Stimulated activated CD8-positive, alpha-beta memory T cell treated with anti-CD3 and anti-CD28 coated beads, Interleukin-4, amount 100 ng/mL, for 1 hour (primary cell): ENCODE measurements at places on chromosomes 5 and 9.

DNA sequence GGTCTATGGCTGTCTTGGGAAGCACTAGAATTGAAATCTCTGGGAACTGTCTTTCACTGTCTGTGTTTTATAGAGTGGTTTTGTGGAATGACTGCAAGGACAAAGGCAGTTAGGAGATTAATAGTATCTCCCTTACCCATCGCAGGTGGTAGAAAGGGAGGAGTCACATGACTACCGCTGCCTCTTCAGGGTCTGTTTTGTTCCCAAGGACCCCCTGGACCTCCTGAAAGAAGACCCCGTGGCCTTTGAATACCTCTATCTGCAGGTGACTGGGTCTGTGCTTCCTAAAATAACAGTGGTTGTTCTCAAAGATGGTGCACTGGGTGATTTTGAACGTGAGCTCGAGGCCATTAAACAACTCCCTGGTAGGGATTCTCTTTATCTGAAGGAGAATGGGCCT is 22.8 kb upstream of the TRMT10B start:
- no peak for DNase-seq

- DNase-seq, result no peak
These were observed 1045.3 kb upstream of the ARRDC3 start for GRCh38 chr5:92428415-92428814.

DNA sequence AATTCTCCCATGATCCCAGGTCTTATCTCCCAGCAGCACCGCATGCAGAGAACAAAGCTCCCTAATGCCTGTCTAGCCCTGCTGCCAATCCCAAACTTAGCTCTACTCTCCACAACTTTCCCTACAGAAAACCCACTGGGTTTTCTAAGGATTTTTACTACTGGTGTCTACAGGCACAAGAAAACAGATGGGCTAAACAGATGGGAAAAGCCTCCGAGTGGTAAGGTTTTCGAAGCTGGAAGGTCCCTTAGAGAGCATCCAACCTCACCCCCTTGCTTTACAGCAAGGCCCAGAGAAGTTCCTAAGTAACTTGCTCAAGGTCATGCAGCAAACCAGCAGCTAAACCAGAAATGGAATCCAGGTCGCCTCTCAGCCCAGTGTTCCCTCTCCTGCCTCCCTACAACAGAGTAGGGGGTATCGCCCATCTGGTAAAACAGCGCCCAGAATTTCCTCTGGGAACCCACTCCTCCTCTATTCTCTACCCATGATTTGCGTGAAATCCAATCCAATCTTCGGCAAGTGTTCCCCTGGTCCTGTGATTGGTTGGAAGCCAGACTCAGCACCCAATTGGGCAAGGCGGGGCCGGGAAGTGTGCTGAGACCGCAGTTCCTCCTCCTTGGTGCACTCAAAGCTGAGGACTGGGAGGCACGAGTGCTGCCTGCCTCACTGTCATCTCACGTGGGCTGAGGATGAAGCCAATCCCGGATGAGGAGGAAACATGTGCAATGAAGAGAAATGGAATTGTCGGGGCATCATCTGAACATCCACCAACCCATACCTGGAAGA is 20.8 kb downstream of the CPLX2 start:
- no peak for DNase-seq

GRCh38 chr5:157486221-157486681 is 26.2 kb downstream of the NIPAL4 start:
- DNase-seq, result no peak

DNA sequence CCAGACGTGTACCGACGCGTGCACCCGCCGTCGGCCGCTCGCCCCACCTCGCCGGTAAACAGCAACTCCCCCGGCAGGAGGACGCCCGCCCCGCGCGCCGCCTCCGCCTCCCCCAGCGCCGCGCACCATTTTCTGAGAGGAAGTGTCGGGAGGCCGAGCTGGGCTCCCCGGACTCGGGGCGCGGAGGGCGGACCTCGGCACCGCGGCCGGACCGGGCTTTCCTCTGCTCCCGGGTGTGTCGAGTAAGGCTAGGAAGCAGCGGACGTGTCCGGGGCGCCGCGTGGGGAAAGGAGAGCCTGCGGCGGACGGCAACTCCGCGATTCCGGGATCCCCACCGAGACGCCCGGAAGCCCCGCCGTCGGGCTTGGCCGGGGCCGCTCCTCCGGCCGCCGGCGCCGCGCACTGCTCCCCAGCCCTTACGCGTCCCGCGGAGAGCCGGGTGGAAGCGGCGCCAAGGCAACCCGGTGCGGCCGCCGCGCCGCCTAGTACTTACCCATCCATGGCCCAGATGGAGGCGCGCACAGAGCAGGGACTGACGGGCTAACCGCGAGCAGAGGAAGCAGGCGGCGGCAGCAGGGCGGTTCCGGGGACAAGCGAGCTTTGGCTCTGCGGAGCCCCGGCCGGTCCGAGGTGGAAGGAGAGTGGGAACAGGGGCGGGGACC is at the start of gene PTBP3:
Gene PTBP3, minus strand, starts transcription at position 643 of the 662 bp plus-strand sequence. CDS start 35,754 bp downstream, outside the sequence.
- DNase-seq, result peak; percentile 64

DNA sequence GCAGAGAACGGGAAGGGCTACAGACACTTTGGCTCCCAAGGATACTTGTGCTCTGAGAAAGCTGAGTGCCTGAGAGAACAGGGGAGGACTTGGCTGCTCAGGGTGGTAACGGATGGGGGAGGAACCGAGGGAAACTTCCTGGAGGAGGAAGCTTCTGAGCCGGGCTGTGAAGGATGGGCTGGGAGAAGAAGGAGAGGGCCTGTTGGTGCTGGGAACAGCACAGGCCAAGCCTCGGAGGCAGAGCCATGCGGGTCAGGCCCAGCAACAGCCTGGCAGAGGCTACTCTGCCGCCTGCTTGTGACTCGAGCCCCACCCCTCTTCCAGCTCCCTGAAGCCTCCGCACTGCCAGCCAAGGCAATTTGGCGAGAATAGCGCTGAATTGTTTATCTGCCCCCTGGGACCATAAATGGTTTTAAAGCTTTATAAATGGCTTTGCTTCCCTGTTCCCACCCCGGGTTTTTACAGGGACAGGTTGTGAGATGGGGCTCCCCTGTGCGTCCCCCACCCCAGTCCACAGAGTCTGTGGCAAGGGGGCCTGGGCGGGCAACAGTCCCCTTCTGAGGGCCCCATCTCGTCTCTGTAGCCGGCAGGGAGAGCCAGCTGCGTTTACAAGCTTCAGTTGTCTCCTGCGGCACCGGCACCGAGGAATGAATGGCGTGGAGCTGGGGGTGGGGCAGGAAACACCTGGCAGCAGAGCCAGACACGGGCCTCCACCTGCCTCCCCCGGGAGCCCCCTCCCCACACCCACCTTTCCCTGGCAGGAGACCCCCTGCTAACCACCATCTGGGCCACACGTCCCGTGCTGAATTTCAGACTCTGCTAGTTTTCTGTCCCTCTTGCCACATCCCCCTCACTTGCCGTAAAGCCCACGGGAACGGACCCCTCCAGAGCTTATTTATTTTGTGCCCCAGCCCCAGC is 24.4 kb downstream of the FAM163B start:
- DNase-seq, result no peak

DNA sequence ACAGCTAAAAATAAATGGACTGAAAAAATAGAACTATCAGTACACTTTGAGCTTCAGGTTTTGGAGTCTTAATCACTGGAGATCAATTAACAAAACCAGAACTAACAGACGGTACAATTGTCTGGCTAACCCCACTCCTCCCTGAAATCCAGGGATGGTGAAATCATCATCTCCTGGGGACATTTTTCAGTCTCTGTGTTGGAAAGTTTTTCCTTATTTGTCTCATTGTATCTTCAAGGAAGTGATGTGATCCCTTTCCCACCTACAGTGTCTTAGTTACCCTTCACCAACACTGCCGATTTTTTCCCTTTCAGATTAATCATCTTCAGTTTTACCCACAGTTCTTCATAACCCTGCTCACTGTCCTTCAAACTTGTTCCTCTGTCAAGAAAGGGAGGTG is 81.9 kb downstream of the MAP1B start:
- DNase-seq, result no peak

DNA sequence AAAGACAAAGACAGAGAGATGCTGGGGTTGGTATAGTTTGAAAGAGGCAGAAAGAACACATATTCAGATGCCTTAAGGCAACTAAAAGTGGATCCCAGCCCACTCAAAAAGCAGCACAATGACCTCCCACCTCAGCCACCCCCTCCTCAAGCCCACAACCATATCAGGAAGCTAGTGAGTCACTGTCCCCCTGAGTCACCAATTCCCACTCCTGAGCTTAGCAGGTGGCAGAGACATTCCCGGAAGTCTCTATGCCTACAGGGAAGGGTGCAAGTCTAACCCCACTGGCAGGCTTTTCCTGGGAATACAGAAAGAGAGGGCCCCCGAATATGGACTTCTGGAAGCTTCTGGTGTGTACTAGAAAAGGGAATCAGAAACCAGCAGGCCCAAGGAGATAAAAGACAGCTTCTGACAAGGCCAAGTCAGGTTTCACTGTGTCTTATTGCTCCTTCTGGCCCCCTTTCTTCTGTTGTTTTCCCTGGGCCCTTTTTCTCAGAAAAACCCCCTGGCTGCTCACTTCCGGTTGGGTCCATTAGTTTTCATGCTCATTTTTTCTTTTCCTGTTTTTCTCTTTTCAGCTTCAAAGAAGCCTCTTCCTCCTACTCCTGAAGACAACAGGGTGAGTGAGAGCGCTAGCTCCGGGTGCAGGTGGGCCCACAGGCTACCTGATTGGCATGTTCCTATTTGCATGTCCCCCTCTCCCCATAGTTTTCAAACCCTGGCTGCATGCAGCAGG is 36.8 kb downstream of the ITK start:
- no peak for DNase-seq

- DNase-seq, result no peak
These were observed 43.9 kb downstream of the P4HA2 start for GRCh38 chr5:132183723-132184122.

DNA sequence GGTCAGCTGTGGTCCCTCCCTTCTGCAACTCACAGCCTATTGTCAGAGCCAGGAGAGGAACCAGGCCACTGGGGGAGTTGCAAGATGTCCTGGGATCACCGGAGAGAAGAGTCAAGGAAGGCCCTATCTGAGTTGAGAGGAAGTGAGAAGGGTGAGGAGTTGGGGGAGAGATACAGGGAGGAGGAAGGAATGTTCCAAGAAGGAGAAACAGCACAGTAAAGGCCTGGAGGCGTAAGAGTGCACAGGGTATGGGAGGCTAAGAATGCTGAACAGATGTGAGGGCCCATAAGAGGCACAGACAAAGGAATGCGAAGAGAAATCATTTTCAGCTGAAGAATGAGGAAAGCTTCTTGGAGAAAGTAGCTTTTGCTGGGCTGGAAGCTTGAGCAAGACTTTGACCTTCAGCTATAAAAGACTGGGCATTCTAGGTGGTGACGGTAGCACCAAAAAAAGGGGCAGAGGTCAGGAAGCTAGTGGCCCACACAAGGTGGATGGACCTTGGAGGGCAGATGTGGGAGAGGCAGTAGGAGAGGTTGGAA is 21.6 kb upstream of the CSF1R start:
- no peak for DNase-seq

- DNase-seq, result no peak
These were observed 116.2 kb downstream of the MAN2A1 start for GRCh38 chr5:109805883-109806282.
